ENCODE measurements at places on chromosomes 11 and 22. TPM values are rescaled to one million over a fixed set of nuclear protein-coding genes. Genes with fewer than 3 reads are reported as not detected.

Gene PRAME
- polyA plus RNA-seq, result not detected

Gene OR4D5
- not detected for polyA plus RNA-seq

Gene TRIM48
- polyA plus RNA-seq, result not detected

DNA sequence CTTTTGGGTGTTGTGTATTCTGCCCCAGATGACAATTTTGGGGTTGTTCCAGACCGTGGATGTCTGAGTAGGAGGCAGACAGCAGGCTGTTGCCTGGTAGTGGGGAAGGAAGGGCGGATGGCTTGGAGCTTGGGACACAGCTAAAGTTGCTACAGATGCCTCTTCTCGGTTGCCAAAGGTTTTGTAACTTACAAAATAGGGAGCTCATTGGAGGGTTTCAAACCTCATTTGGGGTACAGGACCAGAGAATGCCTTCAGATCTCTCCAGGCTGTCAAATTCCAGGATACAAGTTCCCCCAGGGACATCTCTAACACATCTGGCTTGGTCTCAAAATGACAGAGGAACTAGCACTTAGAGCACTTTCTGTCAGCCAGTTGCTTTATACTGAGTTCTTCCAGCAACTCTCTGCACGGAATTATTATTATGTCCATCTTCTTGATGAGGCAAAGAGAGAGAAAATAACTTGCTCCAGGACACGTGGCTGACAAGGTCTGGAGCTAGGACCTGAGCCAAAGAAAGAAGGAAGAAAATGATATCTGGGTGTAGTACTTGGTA lies 56.0 kb downstream of the SLC1A2 start:
- no peak for DNase-seq

- no peak for DNase-seq
These were observed 178.4 kb downstream of the NAV2 start for GRCh38 chr11:19891022-19891421.

GRCh38 chr11:71577469-71578004 lies 5.1 kb downstream of the KRTAP5-11 start:
- no peak for DNase-seq

DNA sequence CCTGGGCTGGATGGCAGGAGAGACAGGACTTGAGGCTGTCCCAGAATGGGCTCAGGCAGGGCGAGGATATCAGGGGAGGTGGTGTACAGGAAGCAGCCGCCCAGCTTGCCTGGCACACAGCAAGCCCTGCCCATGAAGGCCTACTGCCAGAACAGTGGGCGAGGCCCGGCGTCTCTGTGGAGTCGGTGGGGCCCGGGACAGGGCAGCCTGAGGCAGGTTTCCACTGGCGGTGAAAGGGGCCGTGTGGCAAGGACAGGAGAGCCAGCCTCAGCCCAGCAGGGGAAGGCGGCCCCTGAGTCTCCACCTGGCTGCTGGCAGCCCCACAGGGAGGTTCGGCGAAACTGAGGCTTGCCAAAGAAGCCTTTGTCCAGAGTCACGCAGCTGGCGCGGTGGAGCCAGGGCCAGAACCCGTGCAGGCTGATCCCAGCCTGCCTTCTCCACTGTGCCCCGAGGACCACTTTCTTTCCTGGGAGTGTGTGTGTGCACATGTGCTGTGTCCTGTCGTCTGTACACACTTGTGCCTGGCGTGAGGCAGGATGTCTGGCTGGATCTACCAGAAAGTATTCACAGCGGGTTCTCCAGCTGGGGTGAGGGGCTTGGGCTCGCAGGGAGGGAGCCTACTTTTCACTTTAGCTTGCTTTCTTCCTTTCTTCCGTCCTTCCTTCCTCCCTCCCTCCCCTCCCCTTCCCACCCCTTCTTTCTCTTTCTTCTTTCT lies 1.2 kb downstream of the TSPO start:
- peak; percentile 53 for DNase-seq

DNA sequence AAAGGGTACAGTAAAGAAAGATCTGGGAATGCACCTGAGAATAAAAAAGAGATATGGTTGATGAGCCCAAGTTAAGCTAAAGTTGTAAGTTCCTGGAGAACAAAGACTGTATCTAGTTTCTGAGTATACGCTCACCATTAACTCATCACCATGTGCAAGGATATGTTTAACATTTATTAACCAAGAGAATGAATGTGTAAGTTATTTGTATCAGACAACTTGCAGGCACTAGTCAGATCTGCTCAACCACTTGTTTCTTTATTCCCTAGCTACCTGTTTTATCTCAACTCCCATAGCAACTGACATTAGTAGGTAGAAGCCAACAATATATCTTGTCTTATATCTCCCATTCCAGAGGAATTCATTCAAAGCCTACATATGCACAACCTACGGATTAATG lies 74.9 kb upstream of the KCNA4 start:
- no peak for DNase-seq

- no peak for DNase-seq
These were observed 948 bp upstream of the MRTFA start for GRCh38 chr22:40637183-40638150.
